ACHN (cell line): ENCODE measurements at places on chromosomes 7 and 10.

GRCh38 chr10:76257816-76258215, 826.4 kb downstream of the LRMDA start:
- DNase-seq = peak; percentile 35

GRCh38 chr7:41520445-41520844, 182.4 kb downstream of the INHBA start:
- DNase-seq = no peak

GRCh38 chr7:104008107-104008506, 18.6 kb upstream of the RELN start:
- no peak for DNase-seq

DNA sequence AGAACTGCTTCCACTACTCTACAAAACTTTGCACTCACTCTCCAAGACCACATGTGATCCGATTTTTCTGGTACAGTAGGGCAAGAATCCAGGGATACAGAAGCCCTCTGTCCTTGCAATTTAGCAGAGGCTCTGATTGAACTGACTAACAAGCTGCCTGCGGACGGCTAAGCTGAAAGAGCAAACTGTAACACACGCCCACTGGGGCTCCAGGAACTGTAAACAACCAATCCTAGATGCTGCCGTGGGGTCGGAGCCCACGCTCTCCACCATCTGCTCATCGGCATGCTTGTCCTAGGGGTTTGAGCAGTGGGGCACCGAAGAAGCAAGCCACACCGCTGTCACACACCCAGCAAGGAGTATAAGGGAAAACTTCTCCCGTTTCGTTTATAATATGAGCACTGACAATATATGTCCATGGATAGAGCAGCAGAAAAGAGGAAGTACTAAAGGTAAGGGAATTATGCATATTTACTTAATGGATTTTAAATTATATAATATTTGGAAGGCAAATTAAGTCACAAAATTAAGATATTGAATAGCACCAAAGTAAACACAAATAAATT, 634.4 kb upstream of the POT1 start:
- DNase-seq = no peak
